ENCODE measurements at places on chromosomes 2 and 18.

GRCh38 chr2:240155048-240155744, 14.7 kb upstream of the OTOS start:
- DNase-seq = no peak

DNA sequence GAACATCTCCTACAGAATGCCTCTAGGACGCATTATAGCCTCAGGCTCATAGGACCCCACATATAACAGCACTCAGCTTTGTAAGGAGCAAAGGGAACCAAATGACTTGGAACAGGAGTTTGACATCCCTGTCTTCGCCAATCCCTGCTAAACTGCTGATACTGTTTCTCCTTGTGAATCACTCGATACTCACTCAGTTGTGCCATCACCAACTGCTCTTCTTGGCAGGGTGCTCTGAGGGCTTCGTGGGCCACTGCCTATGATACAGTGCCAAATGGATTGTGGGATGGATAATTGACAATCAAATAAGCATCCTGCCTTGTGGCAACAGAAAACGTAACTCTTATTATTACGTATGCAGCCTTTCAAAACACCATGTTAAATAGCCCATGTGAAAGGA, 396.3 kb downstream of the RIT2 start:
- DNase-seq = no peak

GRCh38 chr2:11414372-11415124, 51.4 kb downstream of the E2F6 start:
- DNase-seq = no peak

DNA sequence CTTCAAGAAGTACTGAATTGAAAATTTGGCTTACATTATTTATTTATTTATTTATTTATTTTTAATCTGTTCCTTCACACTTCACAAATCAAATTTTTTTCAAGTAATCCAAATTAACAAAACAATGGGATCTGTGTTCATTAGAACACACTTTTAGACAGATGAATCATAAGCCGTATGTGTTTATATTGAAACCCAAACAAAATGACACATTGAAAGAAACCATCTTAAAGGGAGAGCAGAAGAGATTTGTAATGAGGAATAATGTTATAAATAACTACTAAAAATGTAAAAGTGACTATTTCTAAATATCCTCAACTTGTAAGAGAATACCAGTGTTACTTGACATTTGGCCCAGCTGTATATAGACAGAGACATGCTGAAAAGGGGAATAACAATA, 991.0 kb upstream of the CHAC2 start:
- no peak for DNase-seq

DNA sequence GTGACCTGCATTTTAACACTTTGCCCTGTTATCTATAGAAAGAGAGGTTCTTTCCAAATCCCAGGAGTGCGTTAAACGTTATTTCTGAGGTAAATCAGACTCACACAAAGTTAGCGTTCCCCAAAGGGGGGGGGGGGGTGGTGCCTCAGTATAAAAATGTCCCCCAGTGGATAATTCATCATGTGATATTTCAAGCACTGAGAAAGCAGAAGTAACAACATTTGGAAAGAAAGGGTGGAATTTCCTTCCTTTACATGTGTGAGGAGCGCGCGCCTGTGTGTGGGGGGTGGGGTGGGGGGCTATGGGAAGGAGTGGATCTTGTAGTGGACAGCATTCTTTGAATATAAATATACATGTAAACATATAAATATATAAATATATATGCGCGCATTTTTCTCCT, 630.9 kb downstream of the NYAP2 start:
- no peak for DNase-seq

GRCh38 chr18:80050797-80051196, 16.6 kb downstream of the RBFA start:
- no peak for DNase-seq

GRCh38 chr2:230919681-230920080, 5.4 kb downstream of the GPR55 start:
- DNase-seq = no peak

DNA sequence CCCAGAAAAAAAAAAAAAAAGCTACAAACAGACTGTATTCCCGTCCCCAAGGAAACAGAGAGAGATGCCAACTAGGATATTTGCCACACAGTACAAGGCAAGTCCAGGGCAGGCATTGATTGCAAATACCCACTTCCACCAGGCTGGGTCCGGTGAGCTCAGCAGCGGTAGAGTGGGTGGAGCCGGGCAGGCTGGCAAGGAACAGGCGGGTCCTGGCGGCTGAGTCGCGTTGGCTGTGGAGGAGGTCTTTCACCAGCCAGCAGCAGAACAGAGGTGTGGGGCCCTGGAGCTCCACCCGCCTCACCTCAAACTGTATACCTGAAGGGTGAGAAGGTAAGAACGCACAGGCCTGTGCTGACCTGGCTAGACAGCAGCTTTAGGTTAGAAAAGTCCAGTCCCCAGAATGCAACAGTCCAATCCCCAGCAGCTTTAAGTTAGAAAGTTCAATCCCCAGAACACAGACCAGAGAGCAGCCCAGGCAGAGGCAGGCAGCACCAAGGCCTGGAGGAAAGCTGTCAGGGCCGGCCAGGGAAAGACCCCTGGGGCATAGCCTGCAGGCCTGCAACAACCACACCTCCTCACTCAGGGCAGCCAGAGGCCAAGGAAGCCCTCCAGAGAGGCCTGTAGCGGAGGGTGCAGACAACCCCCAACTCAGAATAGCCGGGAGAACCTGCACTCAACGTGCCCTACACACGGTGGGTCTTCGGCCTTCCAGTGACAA, 21.9 kb upstream of the MTERF4 start:
- DNase-seq = no peak

- DNase-seq = no peak
These were observed 13.6 kb downstream of the TMEM185B start for GRCh38 chr2:120209427-120210269.

- DNase-seq = no peak
These were observed 122.7 kb upstream of the ZFP36L2 start for GRCh38 chr2:43348908-43349661.

GRCh38 chr2:133247631-133248030, 320.6 kb downstream of the NCKAP5 start:
- no peak for DNase-seq

GRCh38 chr18:57798713-57799373, 4.3 kb downstream of the ATP8B1 start:
- no peak for DNase-seq

Measured in LoVo (cell line).